ENCODE measurements at places on chromosomes 6 and 20. TPM values are rescaled to one million over a fixed set of nuclear protein-coding genes. Genes with fewer than 3 reads are reported as not detected.

- DNase-seq: no peak
Observed at GRCh38 chr6:135227349-135227748, 46.2 kb downstream of the MYB start.

- no peak for DNase-seq
Observed at GRCh38 chr6:33613795-33614168, 7.3 kb upstream of the ITPR3 start.

DNA sequence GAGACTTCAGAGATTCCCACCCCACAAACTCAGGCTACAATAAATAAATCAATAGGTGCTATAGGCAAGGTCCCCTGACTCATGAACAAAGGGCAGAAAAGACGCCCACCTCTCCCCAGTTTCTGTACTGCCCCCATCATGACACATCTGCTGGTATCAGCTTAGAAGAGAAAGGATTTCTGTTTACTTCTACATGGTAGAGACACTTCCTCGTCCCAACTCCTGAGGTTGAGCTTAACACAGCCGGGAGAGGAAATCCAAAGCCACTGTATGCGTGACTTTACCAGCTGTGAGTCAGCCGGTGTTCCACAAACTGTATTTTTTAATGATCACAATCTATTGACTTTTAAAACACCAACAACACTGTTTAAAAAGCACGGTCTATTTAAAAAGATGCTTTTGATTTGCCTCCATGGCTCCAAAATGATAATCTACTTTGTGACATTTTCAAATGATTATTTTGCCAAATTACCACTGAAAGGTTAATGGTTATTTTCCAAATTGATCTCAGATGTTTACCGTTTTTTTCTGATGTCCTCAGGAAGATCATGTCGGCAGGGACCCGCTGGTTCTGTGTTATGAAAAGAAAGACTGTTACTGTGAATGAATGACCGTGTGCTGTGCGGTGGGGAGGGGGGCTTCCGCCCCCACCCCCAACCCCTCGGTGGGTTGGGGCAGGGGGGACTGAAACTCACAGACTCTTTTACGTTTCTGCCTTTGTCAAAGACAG, 72.5 kb downstream of the ATP9A start:
- DNase-seq: no peak

DNA sequence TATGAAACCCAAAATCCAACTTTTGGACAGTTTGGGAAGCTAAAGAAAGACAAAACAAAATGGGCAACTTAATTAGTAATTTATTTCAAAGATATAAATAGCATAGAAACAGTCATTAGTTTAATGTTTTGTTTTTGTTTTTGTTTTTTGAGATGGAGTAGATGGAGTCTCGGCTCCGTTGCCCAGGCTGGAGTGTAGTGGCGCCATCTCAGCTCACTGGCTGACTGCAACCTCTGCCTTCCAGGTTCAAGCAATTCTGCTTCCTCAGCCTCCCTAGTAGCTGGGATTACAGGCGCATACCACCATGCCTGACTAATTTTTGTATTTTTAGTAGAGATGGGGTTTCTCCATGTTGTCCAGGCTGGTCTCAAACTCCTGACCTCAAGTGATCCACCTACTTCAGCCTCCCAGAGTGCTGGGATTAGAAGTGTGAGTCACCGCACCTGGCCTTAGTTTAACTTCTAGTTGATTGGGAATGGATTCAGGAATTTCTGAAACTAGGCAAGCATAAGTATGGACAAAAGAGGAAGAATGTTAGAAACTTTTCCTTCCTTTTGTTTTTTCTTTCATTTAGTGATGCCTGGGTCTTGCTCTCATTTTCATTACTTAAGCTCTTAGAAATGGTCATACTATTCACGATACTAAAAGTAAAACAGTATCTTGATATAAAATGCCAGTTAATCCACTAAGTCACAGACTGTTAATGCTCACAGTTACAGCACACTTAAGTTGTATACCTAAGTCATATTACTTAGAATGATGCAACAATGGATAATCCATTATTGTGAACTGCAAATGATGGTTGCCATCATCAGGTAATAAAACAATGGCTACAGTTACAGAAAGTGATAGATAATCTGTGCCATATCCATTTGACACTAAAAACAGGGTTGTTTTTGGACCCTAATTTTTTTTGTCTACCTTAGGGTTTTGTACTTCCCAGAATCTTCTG, 8.2 kb downstream of the SENP6 start:
- DNase-seq: no peak

DNA sequence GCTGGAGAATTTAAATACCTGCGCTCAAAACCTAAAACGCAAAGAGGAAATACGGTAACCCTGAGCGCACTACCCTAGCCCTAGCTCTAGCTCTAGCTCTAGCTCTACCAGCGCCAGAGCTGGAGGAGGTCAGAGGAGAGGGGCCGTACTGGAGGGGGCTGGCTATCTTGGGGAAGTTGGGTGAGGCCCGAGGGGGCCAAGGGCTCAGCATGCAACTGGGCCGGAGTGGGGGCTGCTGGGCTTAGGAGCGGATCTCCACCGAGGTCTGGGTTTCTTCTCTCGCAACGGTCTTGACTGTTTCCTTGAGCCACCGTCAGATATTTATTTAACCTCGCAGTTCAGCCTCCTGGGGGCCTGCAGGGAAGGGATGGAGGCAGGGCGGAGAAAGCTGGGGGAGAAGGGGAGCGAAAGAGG, 91.0 kb downstream of the NCR2 start:
- DNase-seq: no peak

DNA sequence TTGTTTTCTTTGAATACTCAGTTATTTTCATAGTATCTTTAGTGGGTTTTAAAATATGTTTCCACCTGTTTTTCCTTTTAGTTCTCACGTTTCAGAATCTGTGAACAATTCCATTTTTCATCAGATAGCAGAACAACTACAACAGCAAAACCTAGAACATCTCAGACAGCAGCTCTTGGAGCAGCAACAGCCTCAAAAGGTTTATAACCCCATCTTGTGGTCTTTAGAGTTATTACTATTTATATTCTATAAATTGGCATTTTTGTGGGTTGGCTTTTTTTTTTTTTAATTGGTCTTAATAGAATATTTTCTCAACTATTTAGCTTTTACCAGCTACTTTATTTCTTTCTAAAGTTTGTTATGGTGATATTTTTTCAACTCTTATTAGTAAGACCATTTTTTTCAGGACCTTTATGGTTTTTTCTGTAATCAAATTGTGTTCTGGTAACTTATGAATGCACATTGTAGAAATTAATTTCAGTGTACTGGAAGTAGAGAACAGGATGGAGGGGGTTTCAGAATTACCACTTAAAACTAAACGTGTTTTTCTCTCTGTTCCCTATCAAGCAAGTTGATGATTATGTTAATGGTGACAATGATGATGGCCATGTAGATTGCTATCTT, 72.2 kb downstream of the SCAF8 start:
- DNase-seq: no peak

DNA sequence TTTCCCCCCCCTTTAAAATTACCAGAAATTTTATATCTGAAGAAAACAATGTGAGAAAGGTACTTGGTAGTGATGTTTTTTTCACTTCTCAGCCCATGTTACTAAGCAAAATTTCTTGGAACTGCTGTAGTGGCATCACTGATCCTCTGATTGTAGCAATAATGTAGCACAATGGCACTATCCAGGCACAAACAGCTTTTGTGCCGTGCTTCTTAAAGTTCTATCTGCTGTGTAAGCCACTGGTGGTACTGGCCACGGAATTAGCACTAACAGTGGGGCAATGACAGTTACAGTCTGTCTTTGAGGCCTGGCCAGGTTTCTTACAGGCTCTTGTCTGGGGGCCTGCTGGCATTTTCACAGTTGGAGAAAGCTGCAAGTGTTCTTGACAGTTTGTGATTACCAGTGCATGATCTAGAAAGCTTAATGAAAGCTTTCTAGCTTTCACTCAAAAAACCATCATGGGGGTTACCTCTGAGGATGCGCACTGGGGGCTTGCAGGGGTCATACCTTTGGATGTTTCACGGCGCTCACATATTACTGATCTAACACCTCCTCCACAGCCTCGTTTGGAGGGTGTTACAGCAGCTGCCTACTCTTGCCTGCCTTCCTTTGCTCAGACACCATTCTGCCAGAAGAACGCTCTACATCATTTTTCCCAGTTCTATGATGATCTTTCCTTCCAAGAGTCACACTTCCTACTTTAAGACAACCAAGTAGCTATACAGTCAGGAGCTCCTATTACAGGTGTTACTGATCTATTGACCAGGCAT, 58.4 kb upstream of the ARMH2 start:
- no peak for DNase-seq

- DNase-seq: no peak
Observed at GRCh38 chr6:33971580-33971979, 167.8 kb upstream of the MLN start.

GRCh38 chr6:88852000-88852399, 111.4 kb downstream of the RNGTT start:
- DNase-seq: no peak

GRCh38 chr20:46351357-46352058, 43.2 kb upstream of the CDH22 start:
- no peak for DNase-seq

DNA sequence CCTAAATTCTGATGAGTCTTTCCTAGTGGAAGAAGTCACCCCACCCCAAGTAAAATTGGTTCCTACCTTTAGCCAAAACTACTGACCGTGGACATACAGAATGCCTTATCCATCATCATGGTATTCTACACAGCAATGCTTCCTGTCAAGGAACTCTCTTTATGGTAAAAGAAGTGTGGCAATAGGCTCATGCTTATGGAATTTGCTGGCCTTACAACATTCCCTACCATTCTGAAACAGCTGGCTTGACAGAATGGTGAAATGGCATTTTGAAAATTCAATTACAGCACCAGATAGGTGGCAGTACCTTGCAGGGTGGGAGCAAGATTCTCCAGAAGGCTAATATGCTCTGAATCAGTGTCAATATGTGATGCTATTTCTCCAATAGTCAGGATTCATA, 41.8 kb upstream of the BACH2 start:
- DNase-seq: no peak

- no peak for DNase-seq
Observed at GRCh38 chr6:154447954-154448353, 62.5 kb downstream of the CNKSR3 start.

DNA sequence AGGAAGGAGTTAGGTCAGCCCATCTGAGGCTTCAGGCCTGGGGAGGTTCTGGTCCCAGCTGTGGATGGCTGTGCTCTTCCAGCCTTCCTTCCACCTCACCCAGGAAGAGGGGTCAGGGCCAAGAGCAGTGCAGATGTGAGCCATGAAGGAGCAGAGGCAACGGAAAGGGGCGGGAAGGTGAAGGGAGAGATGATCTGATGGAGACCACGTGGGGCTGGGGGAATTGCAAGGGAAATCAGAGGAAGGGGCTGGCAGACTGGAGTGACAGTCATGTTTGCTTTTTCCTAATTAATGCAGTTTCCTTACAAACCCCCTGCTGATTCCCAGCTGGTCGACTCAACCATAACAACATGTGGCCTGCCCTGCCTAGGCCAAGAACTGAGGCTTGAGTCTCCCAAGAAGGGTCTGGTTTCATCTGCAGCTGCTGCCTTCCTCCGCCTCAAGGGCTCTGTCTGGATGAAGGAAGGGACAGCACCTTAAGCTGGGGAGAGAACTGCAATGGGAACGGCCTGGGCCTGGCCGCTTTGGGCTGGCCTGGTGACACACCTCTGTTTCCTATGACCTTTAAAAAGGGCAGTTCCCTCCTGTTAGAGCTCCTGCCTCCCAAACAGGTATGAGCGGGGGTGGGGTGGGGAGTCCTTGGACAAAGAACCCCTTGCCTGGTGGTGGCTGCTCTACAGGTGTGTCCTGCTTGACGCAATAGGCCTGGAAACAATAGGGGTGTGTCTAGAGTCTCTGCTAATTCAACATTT, 7.8 kb upstream of the MRPS18A start:
- no peak for DNase-seq

DNA sequence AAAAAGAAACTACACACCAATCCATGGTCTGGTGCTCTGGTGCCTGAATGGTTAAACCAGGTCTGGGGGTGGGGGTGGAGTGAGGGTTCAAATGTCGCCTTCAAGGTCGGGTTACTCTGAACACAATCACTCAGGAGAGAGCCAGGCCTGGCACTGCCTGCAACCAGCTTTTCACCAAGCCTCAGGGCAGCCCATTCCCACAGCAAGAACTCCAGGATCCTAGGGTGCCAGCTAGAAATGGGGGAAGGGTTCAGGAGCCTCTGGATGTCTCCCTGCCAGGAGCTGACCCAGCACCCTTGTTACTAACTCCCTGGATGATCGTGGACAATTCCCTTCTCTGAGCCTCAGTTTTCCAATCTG, 6.7 kb downstream of the SDC4 start:
- DNase-seq: no peak

DNA sequence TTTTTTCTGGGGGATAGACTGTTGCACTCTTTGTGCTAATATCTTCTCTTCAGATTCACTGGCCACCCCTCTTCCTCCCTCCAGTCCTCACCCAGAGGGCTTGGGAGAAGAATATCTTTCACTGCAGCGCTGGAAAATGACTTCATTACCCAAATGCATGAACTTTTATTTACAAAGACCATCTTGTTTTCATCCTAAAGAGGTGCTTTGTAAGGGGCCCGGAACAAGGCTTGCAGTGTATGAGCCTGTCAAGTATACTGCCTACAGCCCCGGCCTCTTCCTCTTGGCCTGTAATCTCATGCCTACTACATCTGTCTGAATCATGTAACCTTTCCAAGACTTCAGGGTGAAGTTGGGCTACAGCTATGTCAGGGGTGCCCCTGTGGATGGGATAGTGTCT, 554 bp upstream of the LAMA4 start:
- DNase-seq: no peak

- DNase-seq: no peak
Observed at GRCh38 chr6:45830441-45831139, 185.1 kb downstream of the CLIC5 start.

GRCh38 chr20:3763671-3764601, 3.6 kb downstream of the ADISSP start:
- DNase-seq: no peak

- no peak for DNase-seq
Observed at GRCh38 chr6:139474145-139475108, 100.0 kb upstream of the CITED2 start.

GRCh38 chr6:25202504-25202903, 76.7 kb upstream of the CARMIL1 start:
- no peak for DNase-seq

DNA sequence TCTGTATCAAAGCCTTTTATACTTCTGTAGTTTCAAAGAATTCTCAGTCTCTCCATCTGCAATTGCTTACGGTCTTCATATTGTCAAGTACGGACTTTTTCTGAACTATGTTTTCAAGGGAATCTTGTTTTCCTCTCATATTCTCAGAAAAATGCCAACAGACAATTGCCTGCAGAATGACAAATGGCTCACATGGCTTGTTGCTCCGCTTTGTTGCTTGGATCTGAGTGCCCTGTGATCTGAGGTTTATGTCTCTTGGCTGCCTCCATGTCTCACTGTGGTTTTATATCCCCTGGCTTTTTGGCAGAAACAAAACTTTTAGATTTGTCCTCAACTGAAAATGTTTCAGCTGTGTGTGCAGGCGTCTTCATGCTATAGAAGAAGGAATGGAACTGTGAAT, 285.4 kb upstream of the CHD6 start:
- no peak for DNase-seq

MROH8 gene
- 3.8 TPM for total RNA-seq

IP6K3 gene
- total RNA-seq: 44.2 TPM

XKR7 gene
- total RNA-seq: not detected

COL10A1 gene
- not detected for total RNA-seq

GCNT2 gene
- total RNA-seq: 37.1 TPM

SRSF3 gene
- total RNA-seq: 122 TPM

PPP1R14C gene
- 131 TPM for total RNA-seq

FAM110A gene
- 1.9 TPM for total RNA-seq

TMEM239 gene
- not detected for total RNA-seq

IL22RA2 gene
- not detected for total RNA-seq

MSH5 gene
- 1.8 TPM for total RNA-seq

MYCT1 gene
- total RNA-seq: 13.7 TPM

LHFPL5 gene
- not detected for total RNA-seq

ENPP3 gene
- total RNA-seq: 0.11 TPM

All from Right ventricle myocardium superior (tissue), 1 donor.